ENCODE measurements at places on chromosomes 7 and 10.

GRCh38 chr10:29183301-29183945 lies 105.4 kb upstream of the LYZL1 start:
- no peak for DNase-seq

DNA sequence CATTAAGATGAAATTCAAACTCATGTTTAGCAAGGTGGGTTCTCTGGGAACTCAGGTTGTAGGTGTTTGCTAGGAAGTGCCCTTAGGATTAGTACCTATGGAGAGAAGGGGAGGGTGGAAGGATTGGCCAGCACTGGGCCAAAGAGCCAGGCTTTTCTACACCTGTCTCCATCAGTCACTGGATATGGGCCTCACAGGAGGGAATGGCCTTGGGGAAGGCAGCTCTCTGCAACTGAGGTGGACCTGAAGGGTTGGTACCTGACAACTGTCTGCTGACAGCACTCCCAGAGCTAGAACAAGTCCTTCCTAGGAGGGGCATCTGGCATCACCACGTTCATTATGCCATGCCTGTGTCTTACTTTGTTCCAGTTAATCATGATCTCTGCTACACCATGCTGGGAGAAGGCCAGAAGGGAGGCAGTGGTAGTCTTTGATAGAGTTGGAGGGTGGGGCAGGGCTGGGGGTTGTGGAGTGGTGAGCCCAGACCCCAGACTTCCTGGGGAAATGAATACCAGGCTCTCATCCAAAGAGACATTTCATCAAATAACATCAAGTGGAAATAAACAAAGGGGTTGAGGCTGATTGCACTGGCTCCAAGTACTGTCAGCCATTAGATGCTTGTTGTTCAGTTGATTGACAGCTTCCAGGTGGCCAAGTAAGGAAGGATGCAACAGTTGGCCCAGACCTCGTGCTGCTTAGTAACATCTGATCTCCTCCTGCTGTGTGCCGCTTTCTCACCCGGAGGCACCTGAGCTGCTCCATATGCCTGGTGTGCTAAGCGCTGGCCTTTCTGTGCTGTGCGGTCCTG lies 70.6 kb upstream of the PIK3CG start:
- DNase-seq: no peak

DNA sequence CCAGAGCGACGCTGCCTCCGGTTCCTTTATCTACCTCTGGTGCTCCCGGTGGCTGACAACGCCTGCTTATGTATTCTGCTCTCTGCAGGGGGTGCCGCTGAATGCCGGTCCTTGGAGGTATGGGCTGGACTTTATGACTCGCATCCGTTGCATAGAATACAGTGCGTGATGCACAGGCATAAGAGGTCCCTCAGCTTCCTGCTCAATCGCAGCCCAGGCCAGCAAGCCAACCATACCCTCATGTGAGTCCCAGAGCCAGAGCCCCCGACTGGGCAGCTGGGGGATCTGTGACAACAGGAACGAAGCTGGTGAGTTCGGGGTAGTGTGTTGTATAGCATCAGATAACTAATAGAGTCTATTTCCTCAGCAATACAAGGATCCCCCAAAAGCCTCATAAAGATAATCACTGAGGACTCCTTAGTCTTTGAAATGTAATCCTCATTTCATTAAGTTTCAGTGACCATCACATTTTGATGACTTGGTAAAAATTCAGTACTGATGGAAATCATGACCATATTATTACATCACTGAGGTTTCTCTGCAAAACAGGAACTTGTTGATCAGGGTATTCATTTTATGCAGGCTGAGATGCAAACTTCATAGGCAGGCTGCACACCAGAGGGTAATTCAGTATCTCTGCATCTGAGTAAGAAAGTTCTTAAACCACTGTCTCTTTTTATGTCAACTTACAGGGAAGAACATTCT lies 607.8 kb downstream of the PTPRN2 start:
- DNase-seq: no peak

DNA sequence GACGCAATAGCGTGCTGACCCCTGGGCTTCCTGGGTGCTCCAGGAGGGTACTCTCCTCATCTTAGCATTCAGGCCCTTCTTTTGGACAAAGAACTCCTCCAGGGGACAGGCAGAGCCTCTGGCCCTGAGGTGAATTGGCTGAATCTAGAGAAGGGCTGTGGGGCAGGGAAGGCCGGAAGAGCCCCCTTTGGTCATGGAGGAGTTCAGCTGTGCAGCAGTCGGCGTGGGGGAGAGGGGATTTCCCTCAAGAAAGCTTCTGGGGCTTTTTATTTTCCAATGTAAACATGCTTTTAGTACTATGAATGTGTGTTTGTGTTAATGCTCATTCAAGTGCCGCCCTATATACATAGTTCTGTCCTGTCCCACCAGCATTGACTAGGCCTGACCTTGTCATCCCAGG lies 38.8 kb downstream of the FIGNL1 start:
- no peak for DNase-seq

DNA sequence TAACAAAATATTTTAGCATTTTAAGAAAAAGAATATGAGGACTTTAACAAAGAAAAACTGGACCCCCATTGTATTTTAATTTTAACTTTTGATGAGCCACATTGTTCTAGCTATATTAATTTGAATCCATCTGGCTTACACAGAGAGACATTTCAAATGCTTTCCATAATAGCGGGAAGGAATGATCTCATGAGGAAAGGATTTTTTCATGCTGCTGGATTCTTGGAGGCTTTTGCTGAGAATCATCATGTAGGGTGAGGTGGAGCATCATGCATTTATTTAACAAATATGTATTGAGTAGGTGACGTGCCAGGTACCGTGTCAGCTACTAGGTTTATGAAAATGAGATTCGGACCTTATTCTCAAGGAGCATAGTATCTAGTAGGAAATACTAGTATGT lies 1006.3 kb downstream of the SORCS1 start:
- no peak for DNase-seq

- DNase-seq: no peak
These were observed 626.6 kb upstream of the TPK1 start for GRCh38 chr7:145462463-145462862.

DNA sequence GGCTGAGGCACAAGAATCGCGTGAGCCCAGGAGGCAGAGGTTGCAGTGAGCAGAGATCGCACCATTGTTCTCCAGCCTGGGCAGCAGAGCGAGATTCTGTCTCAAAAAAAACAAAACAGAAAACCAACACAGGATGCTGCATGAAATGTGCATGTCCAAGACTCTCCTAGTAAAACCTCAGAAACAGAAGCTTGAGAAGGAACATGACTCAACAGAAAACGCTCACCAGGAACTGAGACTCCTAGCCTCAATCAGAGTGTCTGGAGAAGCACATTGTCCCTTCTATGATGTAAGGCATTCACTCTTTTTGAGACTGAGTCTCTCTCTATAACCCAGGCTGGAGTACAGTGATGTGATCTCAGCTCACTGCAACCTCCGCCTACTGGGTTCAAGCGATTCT lies 168.3 kb downstream of the MYOF start:
- no peak for DNase-seq

DNA sequence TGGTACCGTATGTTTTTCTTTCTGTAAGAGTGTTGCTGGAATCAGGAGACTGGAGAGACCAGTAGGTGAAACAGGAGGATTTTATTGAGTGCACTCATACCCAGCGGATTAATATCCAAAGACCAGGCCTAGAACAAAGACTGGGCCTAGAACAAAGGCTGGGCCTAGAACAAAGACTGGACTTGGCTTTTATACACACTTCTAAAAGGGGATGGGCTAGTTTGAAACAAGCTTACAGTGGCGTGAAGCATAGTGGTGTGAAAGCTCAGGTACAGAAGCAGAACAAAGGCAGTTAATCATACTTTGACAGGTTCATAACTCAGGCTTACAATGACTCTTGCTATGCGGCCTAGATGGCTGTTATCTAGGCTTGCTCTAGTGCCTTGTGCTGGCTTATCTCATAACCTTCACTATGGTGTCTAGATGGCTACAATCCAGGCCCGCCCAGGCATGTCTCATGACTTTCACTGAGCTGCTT lies 67.7 kb downstream of the TRIM24 start:
- DNase-seq: no peak

GRCh38 chr7:122893486-122893885 lies 7.2 kb upstream of the CADPS2 start:
- DNase-seq: no peak

GRCh38 chr10:22531008-22531407 lies 183.4 kb downstream of the PIP4K2A start:
- DNase-seq: no peak

- DNase-seq: no peak
These were observed 373 bp downstream of the PAXIP1 start for GRCh38 chr7:155002411-155003091.

- no peak for DNase-seq
These were observed 137.2 kb downstream of the LRMDA start for GRCh38 chr10:75568450-75569130.

DNA sequence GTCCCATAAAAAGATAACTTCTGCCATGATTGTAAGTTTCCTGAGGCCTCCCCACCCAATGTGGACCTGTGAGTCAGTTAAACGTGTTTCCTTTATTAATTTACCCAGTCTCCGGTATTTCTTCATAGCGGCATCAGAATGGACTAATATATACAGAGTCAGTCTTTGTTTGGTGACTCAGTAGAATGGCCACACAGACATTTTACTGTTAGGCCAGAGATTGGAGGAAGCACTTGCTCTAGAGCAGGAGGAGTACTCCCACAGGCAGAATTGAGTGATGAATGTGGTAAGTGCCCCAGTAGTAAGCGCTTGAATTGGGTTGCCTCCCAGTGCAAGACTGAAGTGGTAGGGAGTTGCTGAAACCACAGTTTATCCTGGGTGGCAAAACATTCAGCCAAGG lies 149.5 kb upstream of the SMIM30 start:
- no peak for DNase-seq

GRCh38 chr7:14936554-14936953 lies 34.0 kb upstream of the DGKB start:
- DNase-seq: no peak

- DNase-seq: no peak
These were observed 13.6 kb upstream of the CUBN start for GRCh38 chr10:17143055-17143690.

DNA sequence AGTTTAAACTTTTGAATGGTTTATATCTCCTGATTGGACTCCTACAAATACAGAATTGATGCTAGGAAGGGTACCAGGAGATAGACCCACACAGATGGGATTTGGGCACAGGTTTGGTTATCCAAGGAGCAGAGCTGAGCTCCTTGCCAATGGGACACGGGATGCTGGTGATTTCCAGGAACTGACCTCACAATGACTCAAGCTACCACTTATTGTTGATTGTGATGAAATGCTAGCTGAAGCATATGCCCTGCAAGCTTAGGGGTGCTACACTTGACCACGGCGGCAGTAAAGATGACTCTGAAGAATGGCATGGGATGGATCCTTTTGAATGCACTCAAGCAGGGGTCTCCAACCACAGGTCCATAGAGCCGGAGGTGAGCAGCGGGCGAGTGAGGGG lies 45.5 kb upstream of the VKORC1L1 start:
- DNase-seq: no peak

DNA sequence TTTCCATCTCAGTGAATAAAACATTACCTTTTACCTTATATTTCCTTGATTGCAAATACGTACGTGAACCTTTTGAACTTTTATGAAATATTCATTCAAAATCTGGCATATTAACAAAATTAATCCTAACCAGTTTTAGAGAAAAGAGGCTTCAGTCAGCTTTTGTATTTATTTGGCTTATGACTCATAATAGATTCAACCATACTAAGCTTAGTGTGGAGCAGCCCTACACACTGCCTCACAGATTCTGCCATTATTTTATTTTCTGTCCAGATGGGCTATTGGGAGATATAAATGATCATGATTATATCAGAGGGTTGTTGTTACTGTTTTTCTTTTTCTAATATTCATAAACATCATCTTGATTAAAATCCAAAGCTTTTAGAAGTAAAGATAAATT lies 325.5 kb downstream of the GPR37 start:
- DNase-seq: no peak

GRCh38 chr7:28266402-28266801 lies 85.8 kb upstream of the JAZF1 start:
- no peak for DNase-seq

- no peak for DNase-seq
These were observed 8.2 kb downstream of the TMEM270 start for GRCh38 chr7:73869011-73869798.

DNA sequence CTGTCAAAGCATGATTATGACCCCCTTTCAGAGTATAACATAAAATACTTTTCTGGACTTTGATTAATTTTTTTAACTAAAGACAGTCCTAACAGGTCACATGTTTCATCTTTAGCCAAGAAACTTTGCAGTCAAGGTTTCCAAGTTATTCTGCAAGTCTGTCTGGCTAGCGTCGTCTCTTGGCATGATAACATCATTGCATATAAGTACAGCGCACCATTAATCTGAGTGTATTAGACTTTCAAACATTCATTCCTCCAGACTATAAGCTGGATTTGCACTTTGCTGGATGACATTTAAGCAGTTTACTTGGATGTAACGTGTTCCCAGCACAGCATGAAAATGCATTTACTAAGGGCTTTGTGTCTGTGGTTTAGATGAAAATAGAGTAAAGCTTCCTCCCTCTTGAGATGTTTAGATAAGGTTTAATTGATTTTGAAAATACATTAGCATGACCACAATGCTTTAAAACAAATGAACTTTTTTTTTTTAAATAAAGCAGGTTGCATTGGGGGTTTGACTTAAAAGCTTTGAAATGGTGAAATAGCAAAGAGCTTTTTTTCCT lies 349.0 kb upstream of the MTPN start:
- DNase-seq: no peak

GRCh38 chr7:127717502-127718339 lies 65.7 kb downstream of the SND1 start:
- DNase-seq: no peak

DNA sequence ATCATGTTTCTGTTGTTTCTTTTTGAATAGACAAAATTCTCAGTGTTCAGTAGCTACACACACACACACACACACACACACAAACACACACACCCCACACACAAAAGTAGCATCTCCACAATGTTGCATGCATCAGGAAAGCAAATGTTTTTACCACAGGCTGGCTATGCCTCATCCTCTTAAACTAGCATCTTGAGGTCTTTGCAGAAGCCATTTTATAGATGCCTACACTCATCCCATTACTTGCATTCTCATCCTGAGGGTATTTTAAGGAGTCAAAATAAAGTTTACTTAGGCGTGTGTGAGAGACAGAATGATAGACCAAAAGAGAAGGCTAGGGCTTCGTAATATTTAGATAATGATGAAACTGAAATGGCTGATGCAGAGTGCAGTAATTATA lies 7.9 kb upstream of the INHBA start:
- DNase-seq: no peak

GRCh38 chr10:7085147-7085912 lies 325.5 kb downstream of the SFMBT2 start:
- DNase-seq: no peak

GRCh38 chr10:122083478-122084025 lies 94.6 kb downstream of the TACC2 start:
- DNase-seq: no peak

GRCh38 chr7:152173372-152174070 lies 148.0 kb downstream of the GALNT11 start:
- no peak for DNase-seq

GRCh38 chr7:134527979-134528371 lies 608 bp downstream of the AKR1B10 start:
- DNase-seq: no peak

GRCh38 chr7:112449353-112449752 lies 907 bp upstream of the IFRD1 start:
- DNase-seq: peak; percentile 41

All from CD8-positive, alpha-beta T cell (primary cell).